Effector CD8-positive, alpha-beta T cell (primary cell): ENCODE measurements at places on chromosomes 11 and 22.

DNA sequence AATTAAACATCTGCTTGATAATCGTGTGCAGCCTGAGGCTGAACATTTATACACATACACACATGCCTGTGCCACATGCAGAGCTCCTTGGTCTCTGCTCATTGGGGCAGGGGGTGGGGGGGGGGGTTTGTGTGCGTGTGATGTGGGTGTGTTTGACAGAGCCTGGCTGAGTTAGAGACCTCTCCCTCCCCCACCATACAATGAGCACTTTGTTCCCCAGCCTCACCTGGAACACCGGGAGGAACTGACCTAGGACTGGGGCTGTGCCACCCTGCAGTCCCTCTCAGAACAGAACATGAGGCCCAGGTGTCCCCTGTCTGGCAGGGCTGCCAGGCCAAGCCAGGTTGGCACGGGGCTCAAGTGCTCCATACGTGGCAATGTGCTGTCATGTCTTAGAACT lies 96.6 kb downstream of the TP53I11 start:
- no peak for DNase-seq

DNA sequence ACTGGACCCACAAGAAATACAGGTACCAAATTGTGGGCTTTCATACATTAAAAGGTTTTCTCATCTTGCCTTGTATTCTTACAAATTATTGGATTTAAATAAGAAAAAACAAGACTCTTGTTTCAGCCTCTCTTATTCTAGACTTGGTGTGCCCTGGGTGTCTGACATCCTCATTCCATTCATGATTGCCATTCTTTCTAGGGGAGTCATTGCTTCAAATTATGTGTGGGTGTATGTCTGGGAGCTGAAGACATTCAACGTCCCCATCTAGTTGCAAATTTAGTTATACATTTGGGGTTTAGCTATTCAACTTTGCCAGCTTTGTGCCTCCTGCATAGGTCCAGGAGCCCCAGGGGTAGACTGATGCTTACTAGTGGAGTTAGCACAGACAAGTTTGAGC lies 18.1 kb downstream of the MAML2 start:
- no peak for DNase-seq

DNA sequence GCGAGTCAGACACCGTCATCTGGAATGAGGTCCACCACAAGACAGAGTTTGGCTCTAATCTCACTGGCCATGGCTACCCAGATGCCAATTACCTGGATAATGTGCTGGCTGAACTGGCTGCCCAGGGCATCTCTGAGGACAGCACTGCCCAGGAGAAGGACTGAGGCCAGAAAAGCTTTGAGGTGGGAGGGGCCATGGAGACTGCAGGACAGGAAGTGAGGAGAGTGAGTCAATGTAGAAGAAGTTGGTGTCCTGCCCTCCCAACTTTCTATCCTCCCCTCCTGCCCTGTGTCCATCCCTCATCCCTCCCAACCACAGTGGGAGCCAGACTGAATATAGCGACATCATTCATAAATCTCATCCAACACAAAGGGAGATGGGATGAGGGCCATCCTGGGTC lies 8.0 kb downstream of the MPEG1 start:
- no peak for DNase-seq

GRCh38 chr11:10382518-10382917 lies 72.5 kb upstream of the AMPD3 start:
- DNase-seq = no peak

GRCh38 chr11:62850911-62851806 lies 11.8 kb upstream of the WDR74 start:
- DNase-seq = no peak

- DNase-seq = no peak
Measured at GRCh38 chr11:46216765-46217089, 60.7 kb upstream of the CREB3L1 start.

DNA sequence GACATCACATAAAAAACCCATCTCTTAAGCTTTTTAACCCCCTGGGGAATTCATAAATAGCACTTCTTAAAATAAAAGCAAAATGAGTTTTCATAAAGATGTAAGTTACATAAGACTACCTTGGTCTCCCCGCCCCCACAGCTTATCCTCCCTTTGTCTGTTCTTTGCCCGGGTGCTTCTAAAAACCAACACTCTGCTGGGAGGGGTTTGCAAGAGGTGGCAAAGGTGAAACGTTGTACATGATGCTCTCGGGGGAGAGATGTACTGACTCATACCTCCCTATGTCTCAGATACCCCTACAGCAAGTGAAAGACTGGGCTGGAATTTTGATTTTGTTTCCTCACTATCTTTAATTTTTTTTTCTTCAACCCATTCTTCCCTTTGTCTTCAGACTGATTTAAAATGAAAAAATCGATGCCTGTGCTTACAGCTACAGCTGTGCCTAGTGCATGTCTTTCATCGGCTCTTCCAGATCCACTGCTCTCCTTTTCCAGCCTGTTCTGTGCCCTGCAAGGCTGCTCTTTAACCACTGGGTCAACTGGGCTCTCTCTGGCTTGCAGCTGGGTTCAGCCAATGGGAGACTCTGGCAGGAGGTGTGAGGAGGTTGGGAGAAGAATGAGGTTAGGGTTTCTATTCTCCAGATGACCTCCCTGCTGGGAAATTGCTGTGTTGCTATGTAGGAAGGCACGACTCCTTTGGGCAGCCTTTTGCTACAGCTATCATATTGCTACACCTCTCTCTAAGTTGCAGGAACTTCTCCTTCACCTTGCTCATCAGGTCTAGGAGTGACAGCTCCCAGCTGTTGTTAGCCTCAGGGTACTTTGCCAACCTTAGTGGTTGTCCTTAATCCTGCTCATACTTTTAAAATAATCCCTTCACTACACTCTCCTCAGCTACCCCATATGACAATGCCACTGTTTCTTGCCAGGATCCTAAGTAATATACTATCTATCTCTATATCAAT lies 266.5 kb downstream of the TENM4 start:
- DNase-seq = no peak

- DNase-seq = no peak
Measured at GRCh38 chr11:102197670-102198139, 87.5 kb downstream of the YAP1 start.

GRCh38 chr11:43269254-43269918 lies 42.4 kb upstream of the API5 start:
- no peak for DNase-seq

DNA sequence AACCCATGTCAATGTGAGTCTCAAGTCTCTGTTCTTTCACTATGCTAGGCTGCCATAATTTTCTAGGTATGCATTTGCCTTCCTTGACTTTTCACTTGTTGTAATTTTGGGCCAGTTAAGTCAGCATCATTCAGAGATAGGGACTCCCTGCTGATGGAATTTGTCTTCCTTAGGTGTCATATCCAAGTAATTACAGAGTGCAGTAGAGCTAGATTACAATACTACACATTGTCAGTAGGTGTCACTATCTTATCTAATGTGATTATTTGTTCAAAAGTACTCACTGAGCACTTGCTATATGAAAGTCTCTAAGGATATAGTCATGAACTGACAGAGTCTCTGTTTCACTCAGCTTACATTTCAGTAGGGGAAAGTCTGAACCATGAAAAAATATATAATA lies 25.0 kb upstream of the SYN3 start:
- DNase-seq = no peak

GRCh38 chr11:63609536-63609935 lies 4.7 kb downstream of the PLAAT3 start:
- DNase-seq = no peak

DNA sequence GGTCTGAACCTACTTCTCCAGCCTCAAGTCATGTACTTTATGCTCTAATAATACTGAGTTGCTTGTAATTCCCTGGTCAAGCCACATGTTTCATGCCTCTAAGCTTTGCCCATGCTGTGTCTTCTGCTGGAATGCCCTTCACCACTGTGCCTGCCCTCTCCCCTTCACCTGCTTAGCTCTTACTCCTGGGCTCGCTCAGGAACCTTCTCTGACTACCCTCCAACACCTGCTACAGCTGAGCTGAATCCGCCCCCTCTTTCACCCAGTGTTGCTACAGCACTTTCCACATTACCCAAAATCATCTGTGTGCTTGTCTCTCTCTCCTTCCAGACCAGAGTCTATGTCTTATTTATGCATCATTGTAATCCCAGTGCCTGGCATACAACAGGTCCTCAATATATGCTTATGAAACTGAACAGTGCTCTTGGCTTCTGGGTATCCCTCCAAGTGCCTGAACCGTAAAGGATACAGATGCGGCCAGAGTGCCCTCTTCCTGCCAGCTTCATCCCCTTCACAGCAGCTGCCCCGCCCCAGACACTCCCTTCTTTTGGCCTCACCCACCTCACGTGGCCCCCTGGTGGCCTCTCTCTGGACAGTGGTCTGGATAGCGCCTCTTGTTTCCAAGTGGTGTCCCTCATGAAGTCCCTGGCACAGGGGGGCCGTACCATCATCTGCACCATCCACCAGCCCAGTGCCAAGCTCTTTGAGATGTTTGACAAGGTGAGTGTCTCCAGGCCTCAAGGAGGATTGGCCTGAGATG lies 7.1 kb downstream of the ABCG4 start:
- DNase-seq = no peak

DNA sequence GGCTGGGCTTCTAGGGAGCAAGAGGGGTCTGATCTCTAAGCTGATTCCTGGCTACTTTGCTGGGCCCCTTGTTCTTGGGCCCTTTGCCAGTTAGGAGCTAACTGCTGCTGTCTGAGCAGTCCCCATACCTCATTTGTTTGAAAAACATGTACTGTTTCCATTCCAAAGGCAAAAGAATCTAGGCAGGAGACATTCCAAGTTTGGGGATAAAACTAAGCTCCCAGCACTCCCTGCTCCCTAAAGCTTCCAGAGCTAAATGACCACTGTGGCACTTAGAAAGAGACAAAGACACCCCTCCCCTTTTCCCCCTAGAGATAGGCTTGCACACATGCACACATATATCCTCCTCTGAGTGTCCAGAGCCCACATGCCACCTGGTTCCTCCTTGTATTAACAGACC lies 22.7 kb upstream of the RRM1 start:
- no peak for DNase-seq

GRCh38 chr22:31005535-31005934 lies 36.5 kb downstream of the TUG1 start:
- no peak for DNase-seq

DNA sequence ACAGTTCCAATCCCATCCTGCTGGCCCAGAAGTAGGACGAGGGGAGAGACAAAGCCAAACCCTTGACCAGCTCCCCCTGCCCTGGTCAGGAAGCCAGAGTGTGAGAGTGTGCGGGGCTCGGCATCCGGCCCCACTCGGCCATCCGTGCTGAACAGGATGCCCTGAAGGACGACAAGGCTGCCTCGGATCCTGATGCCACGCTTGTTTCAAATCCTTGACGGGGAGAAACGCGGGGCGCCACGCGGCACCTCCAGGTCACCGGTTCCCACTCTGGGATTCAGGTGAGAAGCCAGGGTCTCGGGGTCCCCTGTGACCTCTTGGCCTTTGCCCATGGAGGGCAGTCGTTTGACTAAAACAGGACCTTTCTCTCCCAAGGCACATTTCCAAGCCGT lies 167.8 kb downstream of the BRD1 start:
- no peak for DNase-seq

DNA sequence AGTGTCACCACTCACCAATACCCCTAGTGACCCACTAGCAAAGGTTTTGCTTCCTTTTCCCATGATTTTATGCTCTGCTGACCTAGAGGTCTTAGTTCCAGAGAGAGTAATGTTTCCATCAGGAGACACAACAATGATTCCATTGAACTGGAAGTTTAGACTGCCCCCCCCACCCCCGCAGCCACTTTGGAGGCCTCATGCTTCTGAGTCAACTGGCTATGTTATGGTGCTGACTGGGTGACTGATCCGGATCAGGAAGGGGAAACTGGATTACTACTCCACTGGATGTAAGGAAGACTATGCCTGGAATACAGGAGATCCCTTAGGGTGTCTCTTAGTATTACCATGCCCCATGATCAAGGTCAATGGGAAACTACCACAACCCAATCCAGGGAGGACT lies 633.6 kb downstream of the OPCML start:
- DNase-seq = no peak
